Ammon's horn (tissue), 1 donor: ENCODE measurements at places on chromosomes 1 and 21.

DNA sequence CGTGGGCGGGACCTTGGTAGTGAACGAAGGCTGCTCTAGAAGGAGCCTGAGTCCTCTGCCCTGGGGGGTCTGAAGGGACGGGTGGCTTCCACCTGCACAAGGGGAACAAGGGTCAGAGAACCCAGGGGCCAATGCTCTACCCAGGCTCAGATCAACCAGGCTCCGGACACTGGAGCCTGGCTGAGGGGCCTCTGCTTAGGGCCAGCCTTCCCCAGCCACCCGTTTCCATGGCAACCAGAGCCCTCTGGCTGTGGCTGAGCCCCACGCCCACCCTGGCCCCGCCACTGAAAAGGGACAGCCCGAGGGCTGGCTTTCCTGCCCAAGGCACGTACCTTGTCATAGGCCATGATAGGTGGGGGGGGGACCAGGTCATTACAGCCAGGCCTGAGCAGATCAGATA is 724.6 kb downstream of the PTPRU start:
- DNase-seq, result no peak

GRCh38 chr1:169860187-169860586 is 33.5 kb downstream of the SCYL3 start:
- no peak for DNase-seq

GRCh38 chr21:16570856-16571255 is 841.1 kb downstream of the USP25 start:
- no peak for DNase-seq

GRCh38 chr1:24414775-24415333 is 748 bp upstream of the NIPAL3 start:
- no peak for DNase-seq

- DNase-seq, result no peak
Observed at GRCh38 chr21:45790427-45790826, 146.9 kb downstream of the PCBP3 start.

GRCh38 chr1:35835398-35835797 is 27.6 kb downstream of the AGO4 start:
- no peak for DNase-seq

- no peak for DNase-seq
Observed at GRCh38 chr1:152220166-152221163, 3.5 kb downstream of the HRNR start.

GRCh38 chr1:43421976-43422750 is 31.6 kb downstream of the HYI start:
- no peak for DNase-seq

DNA sequence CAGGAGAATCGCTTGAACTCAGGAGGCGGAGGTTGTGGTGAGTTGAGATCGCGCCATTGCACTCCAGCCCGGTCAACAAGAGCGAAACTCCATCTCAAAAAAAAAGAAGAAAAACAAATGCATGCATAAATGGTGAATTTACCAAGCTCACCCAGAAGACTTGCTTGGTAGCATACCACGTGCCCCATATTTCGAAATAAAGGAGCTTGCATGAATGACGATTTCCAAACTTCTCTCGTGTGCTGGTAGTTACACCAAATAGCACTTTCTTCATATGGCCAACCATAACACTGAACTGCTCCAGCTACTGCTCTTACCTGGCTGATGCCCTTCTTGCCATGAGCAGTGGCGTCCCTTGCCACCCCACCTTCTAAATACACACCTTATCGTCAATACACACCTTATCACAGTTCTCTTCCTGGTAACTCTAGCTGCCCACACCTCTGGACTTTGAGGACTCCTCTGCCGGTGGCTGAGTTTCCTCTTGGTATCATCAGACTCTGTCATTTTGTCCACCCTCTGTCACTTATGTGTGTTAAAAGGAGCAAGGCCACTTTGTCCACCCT is 2.8 kb downstream of the DOP1B start:
- DNase-seq, result no peak

GRCh38 chr1:66033781-66034180 is 241.1 kb downstream of the PDE4B start:
- no peak for DNase-seq

DNA sequence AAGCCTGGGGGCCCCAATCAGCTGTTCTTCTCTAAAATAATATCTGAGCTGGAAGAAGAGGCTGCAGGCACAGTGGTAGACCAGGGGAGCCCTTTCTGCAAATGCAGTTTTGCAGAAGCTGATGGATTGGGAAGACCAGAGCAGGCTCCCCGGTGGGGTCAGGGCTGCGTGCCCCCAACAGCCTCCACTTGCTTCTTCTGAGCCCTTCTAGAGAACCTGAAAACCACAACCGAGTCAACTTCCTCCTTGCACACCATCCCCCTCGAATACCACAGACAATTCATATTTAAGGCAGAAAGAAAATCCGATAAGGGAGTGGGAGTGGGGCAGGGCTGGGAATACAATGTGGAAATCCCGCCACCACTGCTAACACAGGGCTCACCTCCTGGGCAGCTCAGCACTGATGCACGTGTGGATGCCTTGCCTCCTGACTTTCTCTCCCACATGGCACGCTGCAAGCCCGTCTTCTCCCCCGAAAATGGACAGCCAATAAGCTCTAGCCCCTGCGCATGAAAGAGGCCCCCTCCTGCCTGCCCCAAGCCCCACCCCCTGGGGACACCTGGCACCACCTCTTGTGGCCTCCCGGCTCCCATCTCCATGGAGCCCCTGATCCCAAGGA is 25.4 kb upstream of the ALDH4A1 start:
- DNase-seq, result no peak

DNA sequence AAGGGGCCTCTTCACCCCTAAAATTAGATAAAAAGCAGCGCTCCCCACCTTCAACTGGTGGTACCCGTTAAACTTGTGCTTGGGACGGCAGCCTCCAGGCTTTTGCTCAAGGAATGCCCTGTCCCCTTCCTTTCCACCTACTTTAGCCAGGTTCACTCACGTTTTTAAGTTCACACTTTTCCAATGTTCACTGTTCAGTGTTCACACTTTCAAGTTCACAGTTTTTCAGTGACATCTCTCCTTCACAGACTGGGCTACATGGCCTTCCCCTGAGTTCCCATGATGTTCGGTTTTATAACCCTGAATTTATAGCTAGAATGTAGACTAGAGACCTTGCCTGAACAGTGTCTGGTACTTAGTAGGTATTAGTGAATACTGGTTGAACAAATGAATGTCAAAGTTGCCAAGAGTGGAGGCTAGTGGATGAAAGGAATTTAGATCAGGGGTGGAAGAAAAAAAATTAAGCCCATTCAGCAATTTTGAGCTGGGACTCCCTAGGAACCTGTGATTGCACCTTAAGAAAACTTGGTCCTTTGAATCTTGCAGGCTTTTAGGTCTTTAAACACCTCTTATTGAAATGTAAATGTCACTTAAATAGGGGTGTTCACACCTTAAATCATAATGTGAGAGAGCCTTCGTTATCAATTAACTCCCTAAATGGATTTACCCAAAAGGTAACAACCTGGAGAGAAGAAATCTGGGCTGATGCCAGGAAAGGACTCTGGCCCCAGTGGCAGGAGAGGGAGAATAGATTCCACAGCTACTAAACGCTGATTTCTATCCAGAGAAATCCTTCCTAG is 12.3 kb downstream of the BTG2 start:
- no peak for DNase-seq

DNA sequence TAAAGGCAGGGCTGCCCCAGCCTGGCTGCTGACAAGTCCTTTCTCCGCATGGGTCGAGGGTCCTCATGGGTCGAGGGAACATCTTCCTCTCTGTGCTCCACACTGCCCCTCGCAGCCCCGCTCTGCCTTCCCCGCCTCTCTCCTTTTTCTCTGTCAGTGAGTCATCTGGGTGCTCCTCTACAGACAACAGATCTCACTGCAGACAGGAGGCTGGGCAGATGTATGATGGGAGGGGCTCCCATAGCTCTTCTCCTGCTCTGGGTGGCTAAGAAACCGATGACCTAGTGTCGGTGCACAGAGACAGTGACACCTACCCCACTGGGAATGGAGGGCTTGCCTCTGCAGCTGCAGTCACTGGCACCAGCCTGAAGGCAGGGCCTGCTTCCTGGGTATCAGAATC is 5.5 kb downstream of the KCNA10 start:
- DNase-seq, result no peak

- no peak for DNase-seq
Observed at GRCh38 chr1:83097715-83098114, 901.2 kb downstream of the TTLL7 start.

GRCh38 chr1:226019572-226019971 is 20.4 kb upstream of the SDE2 start:
- no peak for DNase-seq

- DNase-seq, result no peak
Observed at GRCh38 chr21:41651406-41651805, 115.4 kb downstream of the RIPK4 start.

GRCh38 chr1:180937624-180938225 is 25.0 kb downstream of the KIAA1614 start:
- DNase-seq, result no peak

- no peak for DNase-seq
Observed at GRCh38 chr21:34775793-34776192, 107.0 kb downstream of the CLIC6 start.

DNA sequence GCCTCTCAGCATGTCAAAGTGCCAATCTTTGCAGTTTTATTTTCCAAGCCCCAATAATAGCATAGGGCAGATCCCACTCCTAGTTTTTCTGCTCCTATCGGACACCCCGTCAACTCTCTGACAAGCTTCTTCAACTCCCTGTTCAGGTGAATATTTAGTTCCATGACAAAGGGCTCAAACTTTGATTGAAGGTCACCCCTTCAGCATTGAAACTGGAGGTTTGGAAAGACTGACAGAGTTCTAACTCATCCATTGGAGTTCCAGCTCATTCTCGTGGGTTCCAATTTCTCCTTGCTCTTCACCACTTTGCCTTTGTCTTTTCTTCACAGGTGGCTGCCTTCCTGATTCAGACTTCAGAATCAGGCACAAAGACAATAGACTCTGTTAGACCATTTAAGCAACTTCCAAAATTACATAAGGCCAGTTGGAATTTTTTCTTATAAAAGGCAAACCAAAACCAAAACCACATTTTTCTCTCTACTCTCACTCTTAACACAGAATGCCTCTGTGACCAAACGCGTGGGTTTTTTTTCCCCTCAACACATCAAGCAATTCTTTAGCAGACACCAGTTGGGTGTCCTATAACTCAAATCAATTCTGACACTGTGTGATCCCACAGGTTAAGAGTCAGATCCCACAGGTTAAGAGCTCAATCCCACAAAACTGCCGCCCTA is 169.3 kb upstream of the USP25 start:
- no peak for DNase-seq

- DNase-seq, result peak; percentile 47
Observed at GRCh38 chr1:30984165-30984889, 75.8 kb upstream of the SDC3 start.

GRCh38 chr1:18808550-18808949 is 50.9 kb downstream of the TAS1R2 start:
- DNase-seq, result no peak

DNA sequence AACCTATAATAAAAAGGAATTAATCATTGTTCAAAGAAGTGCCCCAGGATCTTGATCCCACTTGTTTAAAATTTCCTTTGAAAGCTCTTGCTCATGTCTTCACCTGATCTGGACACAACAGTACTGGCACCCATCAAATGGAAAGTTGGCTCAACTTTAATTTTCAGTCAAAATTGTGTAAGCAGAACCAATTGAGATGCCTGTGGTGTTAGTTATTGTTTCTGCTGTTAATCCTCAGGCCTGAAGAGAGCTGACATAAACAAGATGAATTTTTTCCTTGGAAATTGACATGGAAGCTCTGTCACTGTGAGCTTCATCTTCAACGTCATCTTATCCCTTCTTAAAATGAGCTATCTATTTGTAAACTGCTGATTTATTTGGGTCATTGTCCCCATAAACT is 88.3 kb upstream of the TNFSF4 start:
- DNase-seq, result no peak

DNA sequence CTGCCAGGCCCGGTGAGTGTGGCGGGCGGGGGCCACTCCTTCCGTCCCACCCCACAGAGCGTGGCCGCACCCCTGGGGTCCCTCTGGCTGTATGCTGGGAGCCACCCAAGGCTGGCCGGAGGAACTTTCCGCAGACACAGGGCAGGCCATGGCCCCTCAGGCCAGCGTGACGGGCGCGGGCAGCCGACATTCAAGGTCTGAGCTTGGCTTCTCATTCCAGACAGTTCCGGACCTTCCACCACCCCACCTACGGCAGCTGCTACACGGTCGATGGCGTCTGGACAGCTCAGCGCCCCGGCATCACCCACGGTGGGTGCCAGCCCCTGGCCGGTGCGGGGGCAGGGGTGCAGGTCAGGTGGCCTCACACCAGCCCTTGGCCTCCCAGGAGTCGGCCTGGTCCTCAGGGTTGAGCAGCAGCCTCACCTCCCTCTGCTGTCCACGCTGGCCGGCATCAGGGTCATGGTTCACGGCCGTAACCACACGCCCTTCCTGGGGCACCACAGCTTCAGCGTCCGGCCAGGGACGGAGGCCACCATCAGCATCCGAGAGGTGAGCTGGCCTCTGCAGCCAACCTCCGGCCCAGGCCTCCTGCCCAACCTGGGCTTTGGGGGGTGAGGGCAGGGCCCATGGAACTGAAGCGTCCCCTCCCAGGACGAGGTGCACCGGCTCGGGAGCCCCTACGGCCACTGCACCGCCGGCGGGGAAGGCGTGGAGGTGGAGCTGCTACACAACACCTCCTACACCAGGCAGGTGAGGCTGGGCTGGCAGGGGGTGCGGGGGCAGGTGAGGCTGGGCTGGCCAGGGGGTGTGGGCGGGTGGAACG is 7.3 kb downstream of the SCNN1D start:
- DNase-seq, result no peak

GRCh38 chr1:224929335-224930237 is at the start of gene DNAH14:
Gene DNAH14, plus strand, starts transcription at chr1:224929675. Its CDS starts 23,028 bp downstream, at chr1:224952703.
- DNase-seq, result peak; percentile 2

GRCh38 chr1:147514233-147514632 is 27.1 kb upstream of the BCL9 start:
- no peak for DNase-seq

DNA sequence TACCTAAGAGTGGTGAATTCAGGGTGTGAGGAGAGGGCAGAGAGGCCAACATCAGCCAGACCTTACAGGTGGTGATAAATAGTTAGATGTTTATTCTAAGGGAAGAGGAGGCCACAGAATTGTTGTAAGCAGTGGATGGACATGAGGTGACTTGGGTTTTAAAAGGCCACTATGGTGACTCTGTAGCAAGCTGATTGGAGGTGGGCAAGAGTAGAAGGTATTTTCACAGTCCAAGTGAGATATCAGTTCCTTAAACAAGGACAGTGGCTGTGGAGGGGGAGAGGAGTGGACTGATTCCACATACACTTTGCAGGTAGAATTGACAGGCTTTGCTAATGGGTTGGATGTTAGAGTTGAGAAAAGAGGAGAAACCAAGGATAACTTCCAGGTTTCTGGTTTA is 60.8 kb upstream of the CLDN14 start:
- DNase-seq, result no peak

DNA sequence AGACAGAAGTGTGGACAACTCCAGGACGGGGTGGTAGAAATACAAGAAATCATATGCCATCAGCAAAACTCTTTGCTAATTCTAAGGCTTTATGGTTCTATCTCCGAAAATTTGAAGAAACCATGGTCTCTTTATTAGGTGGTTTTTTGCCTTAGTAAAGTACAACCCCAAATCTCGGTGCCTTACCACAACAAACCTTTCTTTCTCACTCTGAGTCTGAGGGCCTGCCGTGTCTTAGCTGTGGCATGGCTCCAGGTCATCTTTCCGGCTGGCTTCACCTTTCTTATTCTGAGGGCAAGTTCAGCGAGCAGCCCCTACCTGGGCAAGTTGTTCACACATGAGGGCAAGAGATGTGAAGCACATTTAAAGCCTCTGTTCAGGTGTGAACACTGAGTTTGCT is 280.6 kb downstream of the TTLL7 start:
- DNase-seq, result no peak
